ENCODE measurements at places on chromosomes 7 and 10. TPM values are rescaled to one million over a fixed set of nuclear protein-coding genes. Genes with fewer than 3 reads are reported as not detected.

DNA sequence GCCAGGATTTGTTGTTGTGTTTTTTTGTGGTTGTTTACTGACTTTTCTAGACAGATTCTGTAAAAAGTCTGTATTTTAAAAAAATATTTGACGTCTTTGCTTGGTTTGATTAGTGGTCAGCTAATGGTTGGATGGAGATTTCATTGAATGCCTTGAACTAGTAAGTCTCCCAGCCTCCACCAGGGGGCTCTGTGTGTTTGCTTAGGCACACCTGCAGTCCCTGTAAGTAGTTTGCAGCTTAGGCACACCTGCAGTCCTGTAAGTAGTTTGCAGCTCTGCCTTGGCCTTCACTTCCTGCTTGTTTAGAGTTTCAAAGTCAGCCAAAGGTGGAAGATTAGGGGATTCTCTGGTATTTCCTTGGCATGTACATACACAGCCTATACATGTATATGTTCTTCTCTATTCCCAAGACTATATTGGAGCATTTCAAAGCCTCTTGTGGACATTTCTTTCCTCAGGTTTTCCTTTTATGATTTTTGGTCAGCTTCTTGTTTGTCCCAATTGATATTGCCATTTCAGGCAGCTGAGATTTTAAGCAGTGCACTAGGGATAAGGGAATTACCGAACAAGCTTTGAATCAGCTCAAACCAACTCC, 101.6 kb downstream of the CCSER2 start:
- H3K4me1 ChIP-seq: peaks cover 6% of the 10 kb centered on the region
- H3K36me3 ChIP-seq: no peaks in the 10 kb centered on the region
- no peak overlapping the region for H3K27ac ChIP-seq
- H3K4me3 ChIP-seq: no peak overlapping the region

DNA sequence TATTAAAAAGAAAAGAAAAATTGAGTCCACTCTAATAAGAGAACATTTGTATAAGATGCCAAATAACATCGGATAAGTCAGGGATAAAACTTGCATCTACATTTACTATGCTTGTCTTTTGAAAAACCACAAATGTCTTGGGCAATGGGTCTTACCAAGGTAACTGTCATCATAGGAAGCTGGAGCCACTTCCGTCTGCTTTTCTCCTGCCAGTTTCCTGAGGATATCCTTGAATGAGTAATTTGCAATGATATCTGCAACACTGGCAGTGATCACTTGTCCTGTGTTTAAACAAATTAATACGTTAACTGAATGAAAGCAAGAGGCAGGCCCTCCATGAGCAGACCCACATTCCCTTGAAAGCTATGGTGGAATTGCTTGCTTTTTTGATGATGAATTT, 47.3 kb downstream of the ITGA8 start:
- peaks cover 10% of the 10 kb centered on the region for H3K36me3 ChIP-seq
- no peak for DNase-seq
- H3K27ac ChIP-seq: no peak overlapping the region
- H3K4me1 ChIP-seq: peaks cover 6% of the 10 kb centered on the region
- no peaks in the 10 kb centered on the region for H3K27me3 ChIP-seq

ATRNL1 gene
- total RNA-seq: 41.0 TPM

DPP6 gene
- total RNA-seq: 0.69 TPM

NPFFR1 gene
- 0.03 TPM for total RNA-seq

GPRIN2 gene
- 0.36 TPM for total RNA-seq

CABCOCO1 gene
- total RNA-seq: not detected

DNA sequence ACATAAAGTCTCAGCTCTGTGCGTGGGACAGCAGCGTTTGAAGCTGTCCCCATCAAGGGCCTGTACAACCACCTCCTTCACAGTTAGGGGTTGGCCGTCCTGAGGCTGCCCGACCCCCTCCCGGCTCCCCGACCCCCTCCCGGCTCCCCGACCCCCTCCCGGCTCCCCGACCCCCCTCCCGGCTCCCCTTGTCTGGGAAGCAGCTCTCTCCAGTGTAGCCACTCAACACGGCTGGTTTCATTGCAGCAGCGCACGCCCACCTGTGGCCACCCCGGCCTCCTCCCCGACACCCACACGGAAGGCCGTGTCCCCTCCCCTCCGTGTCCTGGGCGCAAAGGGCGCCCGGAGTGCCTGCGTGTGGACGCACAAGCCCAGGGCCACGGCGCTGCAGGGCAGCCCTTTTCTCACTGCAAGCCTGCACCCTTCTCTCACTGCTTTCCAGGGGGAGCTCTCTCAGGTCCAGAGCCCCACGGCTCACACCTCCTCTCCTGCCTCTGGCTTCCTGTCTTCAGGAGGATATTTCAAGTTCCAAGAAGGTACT, 20.9 kb upstream of the FAM20C start:
- DNase-seq: peak; percentile 32
- no peak overlapping the region for H3K27ac ChIP-seq
- H3K27me3 ChIP-seq: no peaks in the 10 kb centered on the region

GRM3 gene
- total RNA-seq: not detected

FAM131B gene
- total RNA-seq: 2.8 TPM

- no peak for DNase-seq
- no peaks in the 10 kb centered on the region for H3K36me3 ChIP-seq
- peaks cover 5% of the 10 kb centered on the region for H3K4me1 ChIP-seq
- no peak overlapping the region for H3K4me3 ChIP-seq
These were observed 500.1 kb upstream of the KLF6 start for GRCh38 chr10:4285121-4285520.

HGF gene
- 55.9 TPM for total RNA-seq

GRCh38 chr7:155793720-155794119, 18.5 kb downstream of the SHH start:
- H3K4me1 ChIP-seq: no peaks in the 10 kb centered on the region
- no peak overlapping the region for H3K27ac ChIP-seq
- H3K4me3 ChIP-seq: no peak overlapping the region
- no peaks in the 10 kb centered on the region for H3K36me3 ChIP-seq
- DNase-seq: no peak
- no peaks in the 10 kb centered on the region for H3K27me3 ChIP-seq

GRCh38 chr7:110861163-110861562, 229.8 kb upstream of the LRRN3 start:
- H3K4me1 ChIP-seq: no peaks in the 10 kb centered on the region
- DNase-seq: no peak
- H3K27me3 ChIP-seq: no peaks in the 10 kb centered on the region
- no peak overlapping the region for H3K27ac ChIP-seq
- H3K4me3 ChIP-seq: no peak overlapping the region
- no peaks in the 10 kb centered on the region for H3K36me3 ChIP-seq

DNA sequence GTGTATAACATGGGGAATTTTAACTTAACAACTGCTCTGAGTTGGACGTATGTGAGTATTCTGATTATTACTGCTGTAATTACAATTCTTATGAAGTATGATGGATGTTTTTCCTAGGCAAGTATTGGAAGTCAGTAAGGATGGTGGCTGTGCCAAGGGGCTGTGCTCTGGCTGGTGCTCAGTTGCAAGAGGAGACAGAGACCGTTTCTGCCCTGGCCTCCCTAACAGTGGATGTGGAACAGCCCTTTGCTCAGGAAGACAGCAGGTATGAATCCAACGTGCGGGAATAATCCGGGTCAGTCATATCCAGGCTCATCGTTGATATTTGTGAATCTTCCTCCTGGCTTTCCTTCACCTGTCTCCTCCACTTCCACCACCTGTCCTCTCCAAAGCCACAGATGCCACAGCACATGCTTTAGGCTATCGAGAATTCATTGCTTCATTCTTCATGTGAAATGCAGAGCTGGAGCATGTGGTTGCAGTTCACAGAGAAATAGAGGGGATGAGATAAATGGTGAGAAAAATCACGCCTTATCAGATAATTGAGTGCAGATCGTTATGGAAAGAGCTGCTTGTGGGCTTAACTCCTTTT, 141.7 kb downstream of the TWIST1 start:
- H3K27ac ChIP-seq: peak overlapping the region; percentile 80
- peaks cover 8% of the 10 kb centered on the region for H3K4me1 ChIP-seq
- H3K27me3 ChIP-seq: no peaks in the 10 kb centered on the region
- H3K4me3 ChIP-seq: no peak overlapping the region
- no peak for DNase-seq

DNA sequence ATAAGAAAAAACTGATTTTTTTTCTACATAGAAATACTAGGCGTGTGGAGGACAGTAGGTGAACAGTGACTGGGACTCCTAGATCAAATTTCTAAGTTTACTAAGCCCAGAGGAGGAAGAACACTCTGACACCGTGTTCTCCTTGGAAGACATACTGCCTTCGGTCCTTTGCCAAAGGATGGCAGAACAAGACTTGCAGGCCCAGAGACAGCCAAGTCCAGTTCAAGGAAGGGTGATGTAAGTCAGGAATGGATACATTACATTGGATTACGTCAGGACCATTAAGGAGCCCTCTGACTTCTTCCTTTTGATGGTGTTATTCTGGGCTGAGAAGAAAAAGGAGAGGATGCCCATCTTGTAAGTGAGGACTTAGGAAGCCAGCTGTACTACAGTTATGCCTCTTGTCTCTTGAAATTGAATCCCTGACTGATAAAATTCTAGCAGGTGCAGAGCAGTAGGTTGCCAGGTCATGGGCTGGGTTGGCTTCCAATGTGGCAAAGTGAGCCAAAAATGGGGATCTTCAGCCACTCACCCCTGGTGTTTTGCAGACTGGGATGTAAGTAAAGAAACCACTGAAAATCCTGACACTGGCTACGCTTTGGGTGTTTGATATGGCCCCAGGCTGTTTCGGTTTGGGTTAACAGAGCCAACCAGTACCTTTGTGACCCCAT, 45.1 kb downstream of the RELN start:
- H3K27me3 ChIP-seq: no peaks in the 10 kb centered on the region
- DNase-seq: no peak
- H3K4me3 ChIP-seq: no peak overlapping the region
- no peaks in the 10 kb centered on the region for H3K4me1 ChIP-seq
- no peak overlapping the region for H3K27ac ChIP-seq
- H3K36me3 ChIP-seq: no peaks in the 10 kb centered on the region

GRCh38 chr7:123242467-123243092, 42.8 kb upstream of the SLC13A1 start:
- H3K27me3 ChIP-seq: no peaks in the 10 kb centered on the region
- no peak overlapping the region for H3K27ac ChIP-seq
- no peak overlapping the region for H3K4me3 ChIP-seq

NUPR2 gene
- total RNA-seq: 0.62 TPM

GRCh38 chr7:65731562-65732035, 141.3 kb upstream of the VKORC1L1 start:
- H3K4me3 ChIP-seq: no peak overlapping the region
- no peaks in the 10 kb centered on the region for H3K4me1 ChIP-seq
- no peaks in the 10 kb centered on the region for H3K36me3 ChIP-seq

- H3K27me3 ChIP-seq: no peaks in the 10 kb centered on the region
- no peak overlapping the region for H3K4me3 ChIP-seq
- DNase-seq: no peak
- H3K36me3 ChIP-seq: no peaks in the 10 kb centered on the region
- no peak overlapping the region for H3K27ac ChIP-seq
- no peaks in the 10 kb centered on the region for H3K4me1 ChIP-seq
These were observed 31.5 kb upstream of the OR9A4 start for GRCh38 chr7:141884539-141885225.

TUBGCP2 gene
- total RNA-seq: 49.1 TPM

SPDYE9 gene
- not detected for total RNA-seq

GRCh38 chr7:99409192-99409572, 413 bp downstream of the BUD31 start:
- no peaks in the 10 kb centered on the region for H3K27me3 ChIP-seq
- peak overlapping the region; percentile 67 for H3K4me3 ChIP-seq
- H3K27ac ChIP-seq: peak overlapping the region; percentile 33
- H3K4me1 ChIP-seq: peaks cover 3% of the 10 kb centered on the region

- H3K27me3 ChIP-seq: no peaks in the 10 kb centered on the region
- H3K4me1 ChIP-seq: no peaks in the 10 kb centered on the region
- no peak overlapping the region for H3K27ac ChIP-seq
- H3K4me3 ChIP-seq: no peak overlapping the region
- DNase-seq: no peak
These were observed 109.9 kb downstream of the ATXN7L1 start for GRCh38 chr7:105766421-105767073.

- H3K4me1 ChIP-seq: no peaks in the 10 kb centered on the region
- DNase-seq: no peak
- no peaks in the 10 kb centered on the region for H3K36me3 ChIP-seq
- no peak overlapping the region for H3K4me3 ChIP-seq
- H3K27ac ChIP-seq: no peak overlapping the region
These were observed 117.2 kb downstream of the ANLN start for GRCh38 chr7:36506820-36507219.

GRCh38 chr10:28993861-28994260, 295.0 kb upstream of the LYZL1 start:
- H3K27me3 ChIP-seq: no peaks in the 10 kb centered on the region
- no peaks in the 10 kb centered on the region for H3K36me3 ChIP-seq
- no peaks in the 10 kb centered on the region for H3K4me1 ChIP-seq
- H3K27ac ChIP-seq: no peak overlapping the region
- DNase-seq: no peak

DNA sequence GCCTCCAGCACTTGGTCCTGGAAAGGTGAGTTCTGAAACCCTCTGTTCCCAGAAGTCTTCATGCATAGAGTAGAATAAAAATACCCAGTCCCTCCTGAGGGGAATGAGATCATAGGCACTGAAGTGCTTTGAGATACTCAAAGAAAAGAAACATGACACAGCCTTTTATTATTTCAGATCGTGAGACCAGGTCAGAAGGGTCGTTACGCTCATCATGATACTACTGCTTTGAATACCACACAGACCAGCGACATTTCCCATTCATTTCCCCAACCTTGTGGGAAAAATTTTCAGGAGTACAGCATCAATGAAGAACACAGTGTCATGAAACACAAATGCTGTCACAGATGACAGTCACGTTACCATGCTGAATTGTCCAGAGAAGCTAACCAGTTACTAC, 15.0 kb downstream of the CLRN3 start:
- H3K4me1 ChIP-seq: no peaks in the 10 kb centered on the region
- H3K27ac ChIP-seq: no peak overlapping the region
- no peaks in the 10 kb centered on the region for H3K27me3 ChIP-seq
- no peaks in the 10 kb centered on the region for H3K36me3 ChIP-seq
- no peak for DNase-seq

DNA sequence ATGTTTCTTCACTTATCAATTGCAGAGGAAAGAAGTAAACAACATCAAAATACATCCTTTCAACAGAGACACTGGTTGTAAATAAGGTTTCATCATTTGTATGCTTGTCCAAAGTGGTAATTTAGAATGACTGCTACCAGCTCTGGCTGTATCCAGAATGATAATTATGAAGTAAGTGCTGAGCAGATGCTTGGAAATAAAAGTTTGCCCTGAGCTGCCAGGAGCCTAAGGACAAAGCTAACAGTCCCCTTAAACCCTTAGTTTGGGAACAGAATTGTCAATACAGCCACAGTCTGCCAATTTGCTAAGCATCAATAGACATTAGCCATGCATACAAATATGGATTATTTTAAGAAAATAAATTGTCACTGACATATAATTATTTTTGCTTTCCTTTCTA, 147.0 kb upstream of the SLC13A1 start:
- no peaks in the 10 kb centered on the region for H3K4me1 ChIP-seq
- no peak overlapping the region for H3K4me3 ChIP-seq
- no peaks in the 10 kb centered on the region for H3K27me3 ChIP-seq

DNA sequence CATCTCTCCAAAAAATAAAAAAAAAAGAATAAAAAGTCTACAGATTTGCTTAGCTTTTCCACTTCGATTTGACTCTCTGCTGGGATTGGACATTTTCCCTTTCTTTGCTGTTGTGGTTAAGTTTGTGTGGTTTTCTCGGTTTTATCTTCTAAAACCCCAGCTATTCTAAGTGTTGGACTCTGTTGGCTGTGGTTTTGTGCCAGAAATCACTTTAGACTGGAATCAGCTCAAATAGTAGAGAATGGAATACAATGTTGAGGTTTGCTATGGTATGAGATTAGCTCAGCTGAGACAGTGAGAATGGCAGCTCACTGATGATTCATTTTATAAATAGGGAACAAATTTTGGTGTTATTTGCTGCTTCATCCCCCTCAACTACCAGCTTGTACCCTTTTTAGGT, 116.0 kb downstream of the BUB3 start:
- H3K4me3 ChIP-seq: no peak overlapping the region
- DNase-seq: no peak
- no peaks in the 10 kb centered on the region for H3K36me3 ChIP-seq
- no peaks in the 10 kb centered on the region for H3K27me3 ChIP-seq
- no peak overlapping the region for H3K27ac ChIP-seq

CLCN1 gene
- not detected for total RNA-seq

KCNH2 gene
- 0.65 TPM for total RNA-seq
